ENCODE measurements at places on chromosomes 16 and 17. TPM values are rescaled to one million over a fixed set of nuclear protein-coding genes. Genes with fewer than 3 reads are reported as not detected.

- no peak for DNase-seq
Observed at GRCh38 chr16:4404967-4405696, 11.3 kb downstream of the CORO7 start.

GRCh38 chr16:85437166-85438052 is 175.7 kb upstream of the GSE1 start:
- DNase-seq: no peak

Gene WSCD1
- total RNA-seq: 2.0 TPM

DNA sequence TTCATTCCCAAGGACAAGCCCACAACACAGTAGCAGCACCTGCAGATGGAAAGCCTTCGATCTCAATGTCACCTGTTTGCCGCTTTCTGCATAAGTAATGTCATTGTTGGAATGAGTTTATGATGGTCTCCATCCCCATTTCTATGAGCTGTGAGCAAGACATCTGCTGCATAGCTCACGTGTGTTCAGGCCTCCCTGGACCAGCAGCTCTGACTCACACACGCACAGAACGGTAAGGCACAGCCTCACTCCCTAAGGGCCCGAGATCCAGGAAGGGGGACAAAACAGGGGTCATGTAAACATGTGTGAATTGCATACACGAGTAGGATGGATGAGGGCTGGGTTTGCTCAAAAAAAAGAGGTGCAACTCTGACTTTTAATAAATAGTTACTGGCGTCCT is 223.1 kb downstream of the SOX9 start:
- no peak for DNase-seq

GRCh38 chr17:82961366-82962162 is 117.8 kb upstream of the METRNL start:
- DNase-seq: no peak

DNA sequence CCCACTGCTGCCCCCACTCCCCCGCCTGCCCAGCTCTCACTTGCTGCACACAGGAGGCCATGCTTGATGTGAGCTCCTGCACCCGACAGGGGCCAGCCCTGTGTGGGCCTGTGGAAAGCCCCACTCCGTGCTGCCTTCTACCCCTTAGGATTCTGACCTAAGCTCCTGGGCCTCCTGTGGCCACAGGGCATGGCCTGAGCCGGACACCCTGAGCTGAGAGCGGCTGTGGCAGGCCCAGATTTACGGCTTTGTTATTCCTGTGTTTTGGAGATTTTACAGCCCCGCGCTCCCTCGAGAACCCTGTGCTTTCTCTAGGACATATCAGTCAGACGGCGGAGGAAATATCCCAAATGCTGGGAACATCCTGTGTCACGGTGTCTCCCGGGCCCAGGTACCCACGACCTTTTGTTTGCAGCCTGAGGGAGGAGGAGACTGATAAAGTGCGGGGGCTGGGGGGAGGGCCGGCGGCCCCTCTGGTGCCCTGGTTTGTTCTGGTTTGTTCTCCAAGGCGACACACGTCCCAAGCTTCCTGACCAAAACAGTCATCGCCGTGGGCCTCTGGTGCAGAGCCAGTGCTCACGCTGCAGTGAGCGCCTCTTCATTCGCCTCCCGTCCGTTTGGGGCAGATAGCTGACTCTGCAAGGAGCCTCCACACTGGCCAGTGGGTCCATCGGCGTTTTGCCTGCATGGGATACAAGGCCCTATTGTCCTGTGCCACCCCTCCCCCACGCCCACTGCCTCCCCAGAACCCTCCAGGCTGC is 363.4 kb downstream of the C16orf95 start:
- DNase-seq: no peak

GRCh38 chr17:80182845-80183223 is 13.0 kb downstream of the CARD14 start:
- no peak for DNase-seq

Gene RNF157
- total RNA-seq: 8.8 TPM

- DNase-seq: no peak
Observed at GRCh38 chr16:965036-965395, 5.8 kb downstream of the LMF1 start.

DNA sequence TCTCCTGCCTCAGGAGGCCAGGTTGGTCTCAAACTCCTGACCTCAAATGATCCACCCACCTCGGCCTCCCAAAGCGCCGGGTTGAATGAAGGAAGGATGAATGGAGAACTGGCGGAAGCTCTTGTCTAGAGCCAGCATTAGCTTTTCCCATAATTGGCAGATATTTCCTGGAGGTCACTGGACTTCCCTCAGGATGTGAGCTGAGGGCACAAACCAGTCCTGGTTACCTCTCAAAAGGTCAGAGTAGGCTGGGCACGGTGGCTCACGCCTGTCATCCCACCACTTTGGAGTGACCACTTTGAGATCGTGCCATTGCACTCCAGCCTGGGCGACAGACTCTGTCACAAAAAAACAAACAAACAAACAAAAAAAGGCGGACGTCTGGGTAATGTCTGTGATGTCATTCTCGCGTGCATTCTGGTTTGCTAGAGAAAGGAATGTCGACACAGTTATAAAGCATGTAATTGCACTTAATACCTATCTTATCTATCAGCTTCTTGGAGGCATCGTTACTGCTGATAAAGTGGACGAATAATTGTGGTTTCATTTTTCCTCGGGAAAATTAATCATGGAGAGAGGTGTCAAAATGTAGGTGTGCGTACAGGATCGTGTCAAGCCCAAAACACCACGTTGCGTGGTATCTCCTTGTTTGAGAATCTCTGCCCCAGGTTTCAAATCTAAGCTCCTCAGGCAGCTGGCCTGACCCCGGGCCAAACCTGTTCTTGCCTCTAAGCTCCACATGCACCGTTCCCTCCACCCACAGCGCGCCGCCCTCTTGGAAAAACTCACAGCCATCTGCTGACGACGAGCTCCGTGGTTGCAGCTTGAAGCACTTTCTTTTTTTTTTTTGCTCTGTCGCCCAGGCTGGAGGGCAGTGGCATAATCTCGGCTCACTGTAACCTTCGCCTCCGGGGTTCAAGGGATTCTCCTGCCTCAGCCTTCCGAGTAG is 6.4 kb upstream of the CRK start:
- no peak for DNase-seq

DNA sequence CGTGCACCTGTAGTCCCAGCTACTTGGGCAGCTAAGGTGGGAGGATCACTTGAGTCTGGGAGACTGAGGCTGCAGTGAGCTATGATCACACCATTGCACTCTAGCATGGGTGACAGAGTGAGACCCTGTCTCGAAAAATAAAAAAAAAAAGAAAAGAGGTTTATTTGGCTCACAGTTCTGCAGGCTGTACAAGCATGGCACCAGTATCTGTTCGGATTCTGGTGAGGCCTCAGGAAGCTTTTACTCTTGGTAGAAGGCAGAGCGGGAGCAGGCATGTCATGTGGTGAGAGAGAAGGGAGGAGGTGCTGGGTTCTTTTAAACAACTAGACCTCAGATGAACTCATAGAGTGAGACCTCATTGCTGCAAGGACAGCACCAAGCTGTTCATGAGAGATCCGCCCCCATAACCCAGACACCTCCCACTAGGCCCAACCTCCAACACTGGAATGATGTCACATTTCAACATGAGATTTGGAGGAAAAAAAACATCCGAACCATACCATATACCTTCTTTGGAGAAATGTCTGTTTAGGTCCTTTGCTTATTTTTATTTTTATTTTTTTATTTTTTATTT is 10.3 kb upstream of the RMI2 start:
- DNase-seq: no peak

DNA sequence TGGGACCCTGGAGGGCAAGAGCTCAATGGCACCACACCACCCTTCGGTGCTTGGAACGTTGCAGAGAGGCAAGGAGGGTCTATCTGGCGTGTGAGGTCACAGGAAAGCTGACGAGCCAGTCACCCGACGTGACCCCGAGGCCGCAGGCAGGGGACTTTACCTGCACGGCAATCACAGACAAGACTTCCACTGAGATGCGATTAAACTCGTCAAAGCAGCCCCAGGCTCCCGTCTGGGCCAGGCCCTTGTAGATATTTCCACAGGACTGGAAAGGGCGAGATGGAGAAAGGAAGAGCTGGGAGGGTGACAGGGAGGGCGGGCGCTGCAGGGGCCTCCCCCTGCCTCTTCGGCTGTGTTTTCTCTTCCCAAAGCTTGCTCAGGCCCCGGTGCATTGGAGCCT is 78.3 kb downstream of the DNAH17 start:
- DNase-seq: no peak

DNA sequence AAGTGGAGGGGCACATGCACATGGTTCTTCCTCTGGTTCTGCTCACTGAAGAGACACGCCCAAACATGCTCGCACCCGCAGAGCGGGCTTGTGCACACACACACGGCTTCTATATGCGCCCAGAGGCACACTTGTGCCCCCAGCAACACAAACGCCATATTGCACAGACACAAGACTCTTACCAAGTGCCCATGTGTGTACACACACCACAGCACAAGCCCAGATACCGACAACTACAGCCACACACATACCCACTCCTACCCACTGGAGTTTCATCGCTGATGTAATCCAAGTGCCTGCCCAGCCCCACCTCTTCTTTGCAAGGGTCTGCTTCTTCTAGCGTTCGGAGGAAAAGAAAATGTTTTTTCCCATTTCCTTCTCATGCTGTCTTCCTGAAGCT is 6.5 kb upstream of the PRR29 start:
- no peak for DNase-seq

Gene CDRT15
- total RNA-seq: not detected
